ENCODE measurements at places on chromosomes 13 and 19.

- DNase-seq = no peak
Measured at GRCh38 chr13:43246382-43246781, 223.0 kb downstream of the DNAJC15 start.

- DNase-seq = no peak
Measured at GRCh38 chr19:52716522-52716921, 18.3 kb downstream of the ZNF611 start.

DNA sequence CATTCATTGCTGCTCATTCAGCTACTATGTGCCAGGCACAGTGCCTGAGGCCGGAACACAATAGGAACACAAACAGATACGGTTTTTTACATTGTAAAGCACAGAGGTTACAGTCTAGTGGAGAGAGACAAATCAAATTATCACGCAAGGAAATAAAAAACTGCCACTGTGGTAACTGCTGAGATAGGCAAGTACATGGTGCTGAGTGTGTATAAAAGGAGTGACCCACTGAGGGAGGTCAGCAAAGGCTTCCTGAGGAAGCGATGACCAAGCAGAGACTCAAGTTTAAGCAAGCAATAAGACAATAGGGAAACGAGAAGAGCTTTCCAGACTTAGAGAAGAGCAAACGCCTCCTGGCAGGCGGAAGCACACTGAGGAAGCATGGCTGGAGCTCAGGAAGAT, 56.4 kb downstream of the NUFIP1 start:
- DNase-seq = peak; percentile 79

GRCh38 chr13:23622985-23623384, 52.8 kb downstream of the TNFRSF19 start:
- DNase-seq = no peak

GRCh38 chr13:60108589-60108988, 55.1 kb downstream of the DIAPH3 start:
- no peak for DNase-seq

DNA sequence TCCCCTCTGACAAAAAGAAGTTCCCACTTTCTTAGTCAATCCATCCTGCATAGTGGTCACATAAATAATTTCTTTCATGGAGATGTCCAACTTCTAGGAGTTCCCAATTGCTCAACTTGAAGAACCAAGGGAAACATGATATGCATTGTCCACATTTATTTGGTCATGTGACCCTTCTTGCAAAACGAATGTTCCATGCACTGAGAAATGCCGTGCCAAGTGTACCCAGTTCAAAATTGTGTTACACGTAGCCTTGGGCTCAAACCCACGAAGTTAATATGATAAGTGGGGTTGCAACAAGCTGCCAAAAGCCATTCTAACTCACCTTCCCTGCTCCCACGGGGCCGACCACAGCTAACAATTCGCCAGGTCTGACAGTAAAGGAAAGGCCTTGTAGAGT, 113.1 kb downstream of the ABCC4 start:
- DNase-seq = peak; percentile 11

DNA sequence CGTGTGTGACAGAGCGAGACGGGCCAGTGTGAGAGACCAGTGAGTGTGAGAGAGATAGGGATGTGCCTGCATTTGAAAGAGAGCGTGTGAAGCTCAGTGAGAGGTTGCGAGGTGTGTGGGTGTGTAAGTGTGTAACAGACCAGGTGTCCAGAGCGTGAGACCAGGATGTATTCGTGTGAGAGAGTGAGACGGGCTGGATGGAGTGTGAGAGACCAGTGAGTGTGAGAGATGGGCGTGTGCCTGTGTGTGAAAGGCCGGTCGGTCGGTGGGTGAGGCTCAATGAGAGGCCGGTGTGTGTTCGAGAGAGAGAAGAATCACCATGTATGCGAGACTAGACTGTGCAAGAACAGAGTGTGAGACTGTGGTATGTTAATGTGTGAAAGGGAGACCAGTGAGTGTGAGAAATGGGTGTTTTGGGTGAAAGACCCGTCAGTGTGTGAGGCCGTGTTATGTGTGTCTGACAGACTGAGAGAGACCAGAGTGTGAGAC, 679 bp downstream of the ZNF471 start:
- no peak for DNase-seq

All from iris pigment epithelial cell (primary cell).